ENCODE measurements at places on chromosomes 2 and 18.

DNA sequence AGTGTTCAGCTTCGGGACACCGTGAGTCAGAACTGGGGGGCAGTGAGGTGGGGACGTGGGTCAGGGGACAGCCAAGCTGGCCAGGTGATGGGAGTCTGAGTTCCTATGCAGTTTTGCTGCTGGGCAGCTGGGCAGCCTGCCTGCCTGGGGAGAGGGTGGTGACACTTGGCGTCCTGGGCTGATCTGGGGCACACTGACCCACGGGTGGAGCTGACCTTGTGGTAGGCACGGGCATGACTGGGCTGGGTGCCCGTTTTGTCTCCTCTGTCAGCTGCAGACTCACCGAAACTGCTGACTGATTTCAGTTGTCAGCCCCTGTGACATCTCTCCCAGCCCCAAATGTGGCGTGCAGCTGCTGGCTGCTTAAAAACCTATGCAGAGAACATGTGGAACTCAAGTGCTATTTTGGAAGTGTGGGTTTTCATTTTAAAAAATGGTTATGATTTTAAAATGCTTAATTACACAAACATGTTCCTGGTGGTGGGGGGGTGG, 32.6 kb upstream of the E2F6 start:
- H3K4me3 ChIP-seq = no peak overlapping the region
- no peaks in the 10 kb centered on the region for H3K36me3 ChIP-seq
- DNase-seq = no peak
- H3K27ac ChIP-seq = no peak overlapping the region
- peaks cover 43% of the 10 kb centered on the region for H3K27me3 ChIP-seq

DNA sequence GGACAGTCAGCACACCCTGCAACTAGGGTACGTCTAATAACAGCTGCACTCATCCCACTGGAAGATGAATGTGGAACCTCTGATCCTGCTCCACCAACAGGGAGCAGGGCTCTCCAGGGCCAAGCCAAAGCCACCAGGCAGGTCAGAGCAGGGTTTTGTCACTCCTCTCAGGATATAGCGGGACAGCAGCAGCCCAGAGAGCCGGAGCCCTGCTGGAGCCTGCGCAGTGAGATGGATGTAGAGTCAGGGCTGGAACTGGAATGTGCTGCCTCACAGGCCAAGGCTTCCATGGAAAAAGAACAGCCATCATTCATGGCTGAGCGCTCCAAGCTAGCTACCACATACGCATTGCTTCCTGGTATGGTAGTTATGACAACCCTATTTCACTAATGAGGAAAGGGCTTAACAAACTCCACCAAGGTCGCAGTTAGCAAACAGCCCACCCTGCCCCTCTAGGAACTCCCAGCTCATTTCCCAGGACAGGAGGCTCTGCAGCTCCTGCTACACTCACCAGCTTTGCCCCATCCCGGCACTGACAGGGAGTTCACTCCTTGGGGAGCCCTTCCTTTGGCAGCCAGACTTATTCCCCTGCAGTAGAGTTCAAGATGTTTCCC, 85.2 kb downstream of the HS1BP3 start:
- H3K4me3 ChIP-seq = no peak overlapping the region
- no peak for DNase-seq
- H3K27me3 ChIP-seq = no peaks in the 10 kb centered on the region

- no peak overlapping the region for H3K27ac ChIP-seq
- no peaks in the 10 kb centered on the region for H3K4me1 ChIP-seq
- 0 out of 2 replicates have a peak, but pooled peaks cover 1% of the 10 kb centered on the region for H3K36me3 ChIP-seq
- DNase-seq = no peak
- no peak overlapping the region for H3K4me3 ChIP-seq
These were observed 32.2 kb downstream of the PELI1 start for GRCh38 chr2:64112016-64112415.

GRCh38 chr18:22650247-22650646, 232.5 kb upstream of the CTAGE1 start:
- H3K4me3 ChIP-seq = no peak overlapping the region
- no peaks in the 10 kb centered on the region for H3K27me3 ChIP-seq
- no peaks in the 10 kb centered on the region for H3K36me3 ChIP-seq
- no peak for DNase-seq
- no peak overlapping the region for H3K27ac ChIP-seq
- no peaks in the 10 kb centered on the region for H3K4me1 ChIP-seq

- no peak overlapping the region for H3K4me3 ChIP-seq
- H3K27me3 ChIP-seq = no peaks in the 10 kb centered on the region
- no peaks in the 10 kb centered on the region for H3K4me1 ChIP-seq
- DNase-seq = no peak
- H3K36me3 ChIP-seq = no peaks in the 10 kb centered on the region
These were observed 161.6 kb downstream of the RDH14 start for GRCh38 chr2:18398833-18399232.

GRCh38 chr2:216283038-216283900, 89.0 kb downstream of the MARCHF4 start:
- no peaks in the 10 kb centered on the region for H3K36me3 ChIP-seq
- peaks cover 5% of the 10 kb centered on the region for H3K4me1 ChIP-seq
- no peak for DNase-seq
- H3K27ac ChIP-seq = no peak overlapping the region
- H3K27me3 ChIP-seq = no peaks in the 10 kb centered on the region

DNA sequence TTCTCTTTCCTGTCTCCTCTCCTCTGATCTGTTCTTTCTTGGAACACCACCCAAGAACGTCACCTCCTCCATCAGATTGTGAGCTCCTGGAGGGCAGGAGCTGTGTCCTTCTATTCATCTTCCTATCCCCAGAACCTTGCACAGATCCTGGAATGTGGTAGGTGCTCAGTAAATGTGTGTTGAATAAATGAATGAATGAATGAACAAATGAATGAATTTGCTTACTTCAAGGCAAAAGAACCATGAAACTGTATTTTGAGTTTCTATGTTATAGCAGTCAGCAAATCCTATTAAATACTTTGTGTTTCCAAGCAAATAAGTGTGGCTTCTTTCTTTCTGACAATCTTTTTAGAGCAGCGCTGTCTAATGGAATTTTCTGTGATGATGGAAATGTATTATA, 14.8 kb downstream of the FABP1 start:
- no peak for DNase-seq
- H3K4me1 ChIP-seq = no peaks in the 10 kb centered on the region
- no peak overlapping the region for H3K4me3 ChIP-seq
- H3K36me3 ChIP-seq = no peaks in the 10 kb centered on the region
- no peak overlapping the region for H3K27ac ChIP-seq

Measured in IMR-90 (cell line).